Left ventricle myocardium inferior (tissue), 1 donor: ENCODE measurements at places on chromosomes 4 and X.
A peak's percentile ranks its signal among the peaks of the same experiment; 100 is the strongest.

GRCh38 chr4:188989371-188989770 is 850.1 kb downstream of the TRIML1 start:
- no peak overlapping the region for H3K4me3 ChIP-seq
- H3K4me1 ChIP-seq: no peaks in the 10 kb centered on the region
- H3K27me3 ChIP-seq: no peaks in the 10 kb centered on the region
- no peak for DNase-seq

DNA sequence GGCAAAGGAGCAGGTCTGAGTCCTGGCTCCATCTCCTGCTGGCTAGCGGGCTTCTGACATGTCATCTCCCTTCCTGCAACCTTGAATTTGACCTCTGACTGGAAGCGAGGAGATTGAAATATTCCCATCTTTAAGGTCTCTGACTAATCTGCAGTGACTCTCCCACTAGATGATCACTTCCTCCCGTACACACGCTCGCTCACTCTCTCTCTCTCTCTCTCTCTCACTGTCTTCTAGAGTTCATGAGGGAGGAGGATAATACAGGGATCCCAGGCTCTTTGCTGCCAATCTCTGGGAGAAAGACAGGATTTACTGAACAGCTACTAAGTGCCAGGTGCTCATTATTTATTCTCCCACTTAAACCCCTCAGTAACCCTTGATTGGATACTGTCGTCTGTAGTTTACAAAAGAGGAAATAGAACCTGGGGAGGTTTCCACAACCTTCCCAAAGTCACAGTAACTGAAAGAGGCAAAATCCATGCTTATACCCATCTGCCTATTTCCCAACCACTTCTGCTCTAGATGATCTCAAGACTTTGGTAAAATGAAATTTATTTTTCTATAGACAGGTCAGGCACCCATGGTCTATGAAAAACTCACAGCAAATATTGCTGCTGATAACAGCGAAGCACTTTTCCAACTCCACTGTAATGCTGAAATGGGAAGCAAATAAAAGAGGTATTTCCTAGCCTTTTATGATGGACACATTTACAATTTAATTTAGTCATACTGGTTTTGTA is 193.5 kb upstream of the C1QTNF7 start:
- H3K36me3 ChIP-seq: no peaks in the 10 kb centered on the region
- DNase-seq: no peak
- H3K27me3 ChIP-seq: no peaks in the 10 kb centered on the region
- no peak overlapping the region for H3K4me3 ChIP-seq
- H3K27ac ChIP-seq: peak overlapping the region; percentile 61
- peaks cover 36% of the 10 kb centered on the region for H3K4me1 ChIP-seq

DNA sequence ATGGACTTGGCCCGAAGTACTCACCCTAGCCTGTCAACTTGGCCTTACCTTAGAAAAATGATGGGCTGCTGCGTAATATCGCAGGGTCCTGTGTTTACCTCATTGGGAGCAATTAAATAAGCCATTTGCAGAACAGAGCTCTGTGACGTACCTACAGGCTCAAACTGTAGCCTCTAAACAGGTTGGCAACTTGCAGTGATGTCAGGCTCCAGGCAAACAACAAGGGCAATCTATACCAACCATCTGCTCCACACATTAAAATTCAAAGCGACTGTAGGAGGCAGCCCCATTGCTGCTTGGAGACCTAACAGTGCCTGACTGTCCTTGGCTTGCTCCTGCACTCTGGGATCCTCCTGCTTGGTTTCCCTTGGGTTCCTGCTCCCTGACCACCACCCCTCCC is 17.2 kb downstream of the VGLL1 start:
- no peaks in the 10 kb centered on the region for H3K36me3 ChIP-seq
- H3K4me1 ChIP-seq: no peaks in the 10 kb centered on the region
- H3K4me3 ChIP-seq: no peak overlapping the region
- H3K27me3 ChIP-seq: no peaks in the 10 kb centered on the region

DNA sequence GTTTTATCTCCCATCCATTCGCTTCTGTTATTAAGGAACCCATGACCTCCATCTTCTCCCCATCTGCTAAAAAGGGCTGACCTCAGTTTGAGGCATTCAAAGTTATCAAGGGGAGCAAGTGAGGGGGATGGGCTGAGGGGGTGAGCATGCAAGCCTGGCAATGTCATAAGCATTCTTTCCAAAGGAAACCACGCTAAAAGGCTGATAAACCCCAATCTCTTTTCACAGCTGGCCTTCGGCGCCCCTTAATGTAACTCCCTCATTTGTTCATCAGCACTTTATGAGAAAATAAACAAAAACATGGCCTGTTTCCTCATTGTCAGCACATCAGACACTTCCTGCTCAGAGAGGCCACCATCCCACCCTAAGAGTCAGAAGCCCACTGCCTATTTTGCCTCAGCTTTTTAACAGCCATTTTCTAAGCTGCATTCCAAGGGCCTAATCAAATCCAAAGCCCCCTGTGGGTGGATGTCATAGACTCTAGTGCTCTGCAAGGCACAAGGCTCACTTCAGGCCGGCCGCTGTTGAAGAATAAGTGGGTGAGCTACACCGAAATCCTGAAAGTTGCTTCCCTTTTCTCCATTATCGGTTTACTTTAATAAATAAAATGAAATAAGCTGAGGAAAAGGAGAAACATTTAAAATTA is 92.0 kb upstream of the SRD5A3 start:
- no peaks in the 10 kb centered on the region for H3K36me3 ChIP-seq
- H3K27me3 ChIP-seq: no peaks in the 10 kb centered on the region
- no peak for DNase-seq

DNA sequence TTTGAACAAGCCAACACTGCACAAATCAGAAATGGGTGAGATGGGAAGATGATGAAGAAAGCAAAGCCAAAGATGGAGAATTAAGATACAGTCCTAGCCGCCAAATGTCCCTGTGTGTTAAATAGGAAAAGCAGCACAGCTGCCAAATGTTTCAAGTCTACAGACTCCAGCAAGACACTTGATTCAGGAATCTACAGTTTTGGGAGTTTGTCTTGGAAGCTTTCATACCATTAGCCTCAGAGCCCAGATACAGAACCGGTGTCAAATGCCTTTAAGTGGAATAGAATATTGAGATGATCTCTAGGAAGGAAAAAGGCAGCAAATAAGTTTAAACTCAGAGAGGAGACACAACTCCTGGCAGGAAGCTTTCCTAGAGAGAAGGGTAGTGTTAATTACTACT is 30.3 kb downstream of the OPHN1 start:
- H3K27ac ChIP-seq: no peak overlapping the region
- DNase-seq: no peak
- H3K27me3 ChIP-seq: no peaks in the 10 kb centered on the region
- H3K4me1 ChIP-seq: peaks cover 15% of the 10 kb centered on the region

GRCh38 chr4:39808231-39808749 is 110.4 kb downstream of the UBE2K start:
- no peak for DNase-seq
- no peaks in the 10 kb centered on the region for H3K4me1 ChIP-seq
- H3K36me3 ChIP-seq: no peaks in the 10 kb centered on the region
- no peak overlapping the region for H3K27ac ChIP-seq

GRCh38 chr4:138196153-138196552 is 46.0 kb downstream of the SLC7A11 start:
- no peak overlapping the region for H3K4me3 ChIP-seq
- H3K4me1 ChIP-seq: peaks cover 22% of the 10 kb centered on the region
- H3K27ac ChIP-seq: peak overlapping the region; percentile 59
- H3K27me3 ChIP-seq: no peaks in the 10 kb centered on the region
- no peak for DNase-seq

DNA sequence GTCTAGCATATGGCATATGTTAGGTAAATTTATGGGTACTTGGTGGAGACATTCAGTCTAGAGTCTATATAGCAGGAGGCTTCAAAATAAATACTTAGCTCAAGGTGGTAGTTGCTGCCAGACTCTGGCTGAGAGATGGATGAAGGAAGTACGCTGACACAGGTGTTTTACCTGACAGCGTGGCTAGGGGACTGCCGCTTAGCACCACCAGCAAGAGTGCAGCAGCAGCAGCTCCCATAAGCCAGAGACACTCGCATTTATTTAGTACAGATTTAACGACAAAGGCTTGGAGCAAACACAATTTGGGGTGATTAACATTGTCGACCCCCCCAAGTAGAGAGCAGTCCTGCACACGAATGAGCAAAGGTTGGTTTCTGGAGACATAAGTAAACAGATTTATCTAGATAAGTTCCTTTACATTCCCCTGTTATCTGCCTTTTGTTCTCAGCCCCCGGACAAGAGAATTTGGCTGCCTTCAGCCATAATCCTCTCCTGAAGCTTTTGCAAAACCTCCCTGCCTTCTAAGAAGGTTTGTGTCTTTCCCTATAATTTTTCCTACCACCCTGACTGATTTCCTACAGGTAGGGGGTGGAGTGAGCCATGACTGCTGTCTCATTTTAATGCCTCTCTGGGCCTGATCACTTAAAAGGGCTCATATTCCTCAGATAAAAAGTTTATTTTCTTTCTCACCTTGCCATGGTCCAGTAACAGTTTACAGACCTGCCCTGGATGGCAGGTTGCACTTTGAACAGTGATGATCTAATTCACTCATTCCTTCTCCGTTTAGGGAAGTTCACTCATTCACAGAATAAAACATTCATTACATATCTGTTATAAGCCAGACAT is 64.6 kb downstream of the RHOH start:
- H3K4me1 ChIP-seq: peaks cover 9% of the 10 kb centered on the region
- H3K27ac ChIP-seq: no peak overlapping the region
- no peaks in the 10 kb centered on the region for H3K36me3 ChIP-seq
- H3K27me3 ChIP-seq: peaks cover 12% of the 10 kb centered on the region
- H3K4me3 ChIP-seq: no peak overlapping the region

GRCh38 chrX:110402850-110403221 is 44.2 kb downstream of the RTL9 start:
- H3K27me3 ChIP-seq: no peaks in the 10 kb centered on the region
- no peaks in the 10 kb centered on the region for H3K4me1 ChIP-seq
- DNase-seq: no peak
- H3K4me3 ChIP-seq: no peak overlapping the region
- H3K27ac ChIP-seq: no peak overlapping the region
- no peaks in the 10 kb centered on the region for H3K36me3 ChIP-seq

DNA sequence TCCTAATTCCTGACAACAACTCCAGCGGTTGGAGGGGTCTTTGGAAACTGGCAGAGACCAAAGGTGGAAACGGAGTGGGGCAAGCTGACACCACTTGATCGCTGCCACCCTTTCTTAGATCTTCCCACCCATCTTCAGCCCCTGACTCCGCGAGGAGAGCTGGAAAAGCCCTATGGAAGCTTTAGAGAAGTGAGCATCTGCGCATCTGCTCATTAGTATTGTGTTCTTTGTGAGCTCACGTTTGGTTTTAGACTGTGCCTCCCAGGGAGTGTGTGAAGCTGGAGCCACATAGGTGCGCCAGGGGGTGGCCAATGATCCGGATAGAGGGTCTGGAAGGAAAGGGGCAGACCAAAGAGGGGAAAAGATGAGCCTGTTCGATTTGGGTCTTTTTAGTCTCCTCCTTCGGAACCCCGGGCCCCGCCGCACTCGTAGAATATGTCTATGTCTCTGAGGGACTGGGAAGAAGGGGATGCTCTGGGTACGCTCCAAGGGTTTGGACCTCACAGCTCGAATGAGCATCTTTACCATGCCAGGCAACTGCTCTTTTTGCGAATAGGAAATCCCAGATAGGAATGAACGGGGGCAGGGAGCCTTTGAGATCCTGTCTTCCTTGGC is 578 bp upstream of the DKK2 start:
- DNase-seq: no peak
- H3K4me3 ChIP-seq: peak overlapping the region; percentile 56
- peaks cover 38% of the 10 kb centered on the region for H3K4me1 ChIP-seq
- no peak overlapping the region for H3K27ac ChIP-seq

DNA sequence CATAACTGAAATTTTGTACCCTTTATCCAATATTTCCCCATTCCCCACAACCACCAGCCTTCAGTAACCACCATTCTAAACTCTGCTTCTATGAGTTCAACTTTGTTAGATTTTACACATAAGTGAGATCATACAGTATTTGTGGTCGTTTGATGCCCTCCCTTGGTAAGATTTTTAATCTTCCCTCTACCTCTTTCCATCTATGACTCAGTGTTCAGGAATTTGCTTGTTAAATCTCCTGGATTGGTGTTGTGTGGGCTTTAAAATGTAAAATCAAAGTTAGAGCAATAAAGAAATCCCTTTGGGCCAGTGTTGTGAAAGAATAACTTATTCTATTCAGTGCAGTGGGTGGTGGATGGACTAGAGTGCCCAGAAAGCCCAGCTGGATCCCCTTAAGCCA is 37.4 kb downstream of the SLC16A2 start:
- no peak overlapping the region for H3K27ac ChIP-seq
- DNase-seq: no peak
- no peak overlapping the region for H3K4me3 ChIP-seq
- no peaks in the 10 kb centered on the region for H3K36me3 ChIP-seq
- no peaks in the 10 kb centered on the region for H3K27me3 ChIP-seq

DNA sequence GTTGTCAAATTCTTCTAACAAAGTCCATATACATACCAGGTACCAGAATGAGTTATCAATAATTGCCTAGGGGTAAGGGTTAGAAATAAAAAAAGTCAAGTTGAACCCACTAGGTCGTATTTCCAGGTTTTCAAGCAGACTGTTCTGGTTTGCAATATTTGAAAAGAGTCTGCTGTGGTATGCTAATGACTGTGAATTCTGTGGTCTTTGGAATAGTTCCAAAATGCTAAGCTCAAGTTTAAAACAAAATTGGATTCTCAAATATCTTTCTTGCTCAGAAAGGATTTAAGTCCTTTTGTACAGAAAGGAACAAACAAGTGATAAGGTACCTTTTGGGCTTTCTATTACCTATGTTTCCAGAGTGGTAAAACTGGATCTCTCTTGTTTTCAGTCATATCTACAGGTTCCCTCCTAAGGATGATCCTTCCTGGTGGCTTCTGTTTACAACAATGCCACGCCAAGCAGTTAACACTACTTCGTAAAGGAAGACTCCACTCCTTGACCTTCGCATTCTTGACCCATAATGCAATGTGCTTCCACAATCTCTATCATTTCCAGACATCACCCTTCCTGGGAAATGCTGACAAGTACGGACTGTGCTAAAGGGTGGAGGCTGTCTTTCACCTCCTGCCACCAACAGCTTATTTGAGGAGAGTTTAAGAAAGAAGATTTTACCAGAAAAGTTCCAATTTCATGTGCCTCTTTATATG is 531.7 kb upstream of the FTHL17 start:
- no peak overlapping the region for H3K27ac ChIP-seq
- no peaks in the 10 kb centered on the region for H3K4me1 ChIP-seq
- H3K36me3 ChIP-seq: no peaks in the 10 kb centered on the region
- DNase-seq: no peak
- no peak overlapping the region for H3K4me3 ChIP-seq
- no peaks in the 10 kb centered on the region for H3K27me3 ChIP-seq
